ENCODE measurements at places on chromosomes 2 and 18.

DNA sequence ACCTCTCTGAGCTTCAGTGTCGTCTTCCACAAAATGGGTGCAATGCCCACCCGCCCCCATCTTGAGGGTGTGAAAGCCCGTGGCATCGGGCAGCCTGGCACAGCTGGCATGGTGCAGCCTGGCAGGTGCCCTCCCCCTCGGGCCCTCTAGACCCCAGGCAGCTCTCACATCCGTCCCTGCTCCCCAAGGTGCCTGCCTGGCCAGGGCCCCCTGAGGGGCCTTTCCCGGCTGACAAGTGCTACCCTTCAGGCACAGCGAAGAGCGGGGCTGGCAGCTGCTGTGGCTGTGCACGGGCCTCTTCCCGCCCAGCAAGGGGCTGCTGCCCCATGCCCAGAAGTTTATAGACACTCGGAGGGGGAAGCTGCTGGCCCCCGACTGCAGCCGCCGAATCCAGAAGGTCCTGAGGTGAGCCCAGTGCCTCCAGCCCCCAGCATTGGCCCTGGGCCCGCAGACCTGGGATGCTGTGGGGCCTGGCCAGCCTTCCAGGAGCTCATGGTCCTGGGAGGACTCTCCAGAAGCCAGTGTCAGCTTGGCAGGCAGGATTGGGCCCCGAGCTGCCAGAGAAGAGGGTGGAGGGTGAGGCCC is 13.9 kb upstream of the GPR17 start:
- DNase-seq, result no peak

GRCh38 chr2:235046589-235046988 is 94.8 kb downstream of the SH3BP4 start:
- DNase-seq, result no peak

DNA sequence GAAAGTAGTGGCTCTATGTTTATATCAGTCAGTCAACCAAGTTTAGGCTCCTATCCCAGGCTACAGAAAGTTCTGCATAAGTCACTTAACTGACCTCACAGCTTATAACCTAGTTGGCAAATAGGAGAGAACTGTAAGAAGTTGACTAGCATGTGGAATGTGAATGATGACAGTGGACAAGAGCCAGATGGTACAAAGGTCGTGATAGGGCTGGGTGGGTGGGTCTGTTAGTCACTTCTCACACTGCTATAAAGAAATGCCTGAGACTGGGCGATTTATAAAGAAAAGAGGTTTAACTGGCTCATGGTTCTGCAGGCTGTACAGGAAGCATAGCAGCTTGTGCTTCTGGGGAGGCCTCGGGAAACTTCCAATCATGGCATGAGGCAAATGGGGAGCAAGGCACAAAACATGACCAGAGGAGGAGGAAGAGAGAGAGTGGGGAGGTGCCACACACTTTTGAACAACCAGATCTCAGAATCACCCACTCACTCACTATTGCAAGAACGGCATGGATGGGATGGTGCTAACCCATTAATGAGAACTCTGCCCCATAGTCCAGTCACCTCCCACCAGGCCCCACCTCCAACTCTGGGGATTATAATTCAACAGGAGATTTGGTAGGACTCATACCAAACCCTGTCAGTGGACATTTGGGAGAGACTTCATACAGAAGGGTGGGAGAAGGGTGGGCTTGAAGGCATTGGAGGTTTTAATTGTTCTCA is 68.8 kb downstream of the LTBP1 start:
- no peak for DNase-seq

GRCh38 chr2:197145471-197146056 is 165.0 kb downstream of the ANKRD44 start:
- DNase-seq, result no peak

GRCh38 chr2:41510108-41510507 is 537.7 kb upstream of the PKDCC start:
- no peak for DNase-seq

DNA sequence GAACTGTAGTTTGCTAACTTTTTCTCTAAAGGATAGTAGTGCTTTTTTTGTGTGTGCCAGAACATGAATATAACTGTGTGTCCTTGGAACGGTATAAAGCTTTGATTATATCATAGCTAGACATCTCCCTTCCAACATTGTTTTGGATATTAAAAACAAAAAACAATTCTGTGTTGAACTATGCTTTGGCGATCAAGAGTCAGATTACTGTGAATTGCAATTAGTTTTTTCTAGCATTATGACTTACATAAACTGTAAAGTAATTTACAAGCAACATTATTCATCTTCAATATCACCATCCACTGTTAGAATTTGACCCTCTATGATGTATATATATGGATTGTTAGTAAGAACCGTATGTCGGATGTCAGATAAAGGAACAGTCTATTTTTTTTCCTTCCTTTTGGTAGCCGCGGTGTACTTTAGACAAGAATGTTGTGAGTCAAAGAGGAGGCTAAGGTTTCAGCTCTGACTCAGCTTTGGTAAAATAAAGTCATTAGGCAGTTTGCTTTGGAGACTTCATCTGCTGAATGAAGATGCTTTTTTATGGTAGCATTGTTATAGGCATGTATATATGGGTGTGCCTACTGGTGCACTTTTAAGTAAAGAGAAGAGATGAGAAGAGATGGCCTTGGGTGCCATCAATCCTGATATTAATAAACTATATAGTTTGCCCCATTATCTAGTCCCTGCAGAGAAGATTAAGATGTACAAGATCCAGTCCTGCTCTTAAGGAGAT is 76.4 kb downstream of the LTBP1 start:
- no peak for DNase-seq

DNA sequence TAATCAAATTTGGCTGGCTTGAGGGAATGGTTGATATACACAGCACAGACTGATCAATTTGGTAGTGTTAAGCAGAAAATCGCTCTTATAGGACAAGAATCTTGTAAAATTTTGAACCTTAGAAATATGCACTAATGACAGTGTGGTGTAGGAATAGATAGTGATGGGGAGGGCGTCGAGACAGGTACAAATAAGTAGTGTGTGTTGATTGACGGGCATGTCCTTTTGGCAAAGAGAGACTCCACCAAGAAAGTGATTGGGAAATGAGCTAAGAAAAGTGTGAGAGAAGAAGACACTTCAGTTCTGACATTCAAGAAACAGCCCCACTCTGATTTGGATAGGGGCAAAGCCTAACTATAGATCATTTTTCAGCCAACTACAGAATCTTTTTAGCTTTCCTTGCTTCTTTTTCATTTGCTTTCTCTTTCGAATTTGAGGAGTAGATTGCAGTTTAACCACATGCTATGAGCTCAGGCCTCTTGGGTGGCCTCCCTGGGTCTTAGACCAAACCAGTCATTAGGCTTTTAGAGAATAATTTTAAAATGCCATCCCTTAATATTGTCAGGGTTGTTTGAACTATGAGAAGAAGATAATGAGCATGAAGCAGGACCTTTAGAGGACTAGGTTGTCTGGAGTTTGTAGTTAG is 127.1 kb downstream of the CERS6 start:
- no peak for DNase-seq

DNA sequence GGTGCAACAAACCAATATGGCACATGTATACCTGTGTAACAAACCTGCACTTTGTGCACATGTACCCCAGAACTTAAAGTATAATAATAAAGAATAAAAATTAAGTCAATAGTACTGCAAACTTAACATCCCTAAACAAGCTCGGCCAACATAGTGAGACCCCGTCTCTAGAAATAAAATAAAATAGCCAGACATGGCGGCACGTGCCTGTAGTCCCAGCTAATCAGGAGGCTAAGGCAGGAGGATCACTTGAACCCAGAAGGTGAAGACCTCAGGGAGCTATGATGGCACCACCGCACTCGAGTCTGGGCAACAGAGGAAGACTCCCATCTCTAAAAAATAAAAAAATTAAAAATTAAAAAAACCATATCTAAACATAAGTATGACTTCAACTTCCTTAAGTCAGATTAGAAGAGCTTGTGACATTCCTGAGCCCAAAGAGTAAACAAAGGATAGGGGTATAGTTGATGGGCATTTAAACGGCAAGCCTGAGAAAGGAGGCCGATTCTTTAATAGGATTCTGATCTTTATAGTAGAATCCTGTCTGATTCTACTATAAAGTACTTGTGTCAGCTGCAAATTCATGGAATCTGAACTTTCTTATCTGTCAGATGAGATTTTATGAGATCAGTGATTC is 1.6 kb downstream of the FAM124B start:
- no peak for DNase-seq

- no peak for DNase-seq
These were observed 253.3 kb downstream of the EXOC6B start for GRCh38 chr2:72572501-72572900.

GRCh38 chr18:22567794-22568193 is 150.1 kb upstream of the CTAGE1 start:
- DNase-seq, result no peak

DNA sequence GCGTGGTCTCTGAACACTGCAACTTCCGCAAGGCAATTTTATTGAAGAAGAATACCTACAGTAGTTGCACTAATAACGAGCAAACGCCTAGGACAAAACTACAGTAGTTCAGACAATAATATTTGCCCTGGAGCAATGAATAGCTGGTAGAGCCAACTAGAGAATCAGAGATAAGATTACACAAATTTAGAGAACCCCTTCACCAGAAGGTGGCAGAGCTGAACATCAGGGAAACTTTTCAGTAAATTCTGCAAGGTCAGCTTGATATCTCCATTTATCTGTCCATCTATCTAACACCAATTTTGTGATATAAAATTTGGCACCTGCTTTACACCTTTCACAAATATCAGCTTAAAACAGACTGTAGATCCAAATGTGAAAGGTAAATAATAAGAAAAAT is 43.8 kb downstream of the CDH19 start:
- DNase-seq, result no peak

DNA sequence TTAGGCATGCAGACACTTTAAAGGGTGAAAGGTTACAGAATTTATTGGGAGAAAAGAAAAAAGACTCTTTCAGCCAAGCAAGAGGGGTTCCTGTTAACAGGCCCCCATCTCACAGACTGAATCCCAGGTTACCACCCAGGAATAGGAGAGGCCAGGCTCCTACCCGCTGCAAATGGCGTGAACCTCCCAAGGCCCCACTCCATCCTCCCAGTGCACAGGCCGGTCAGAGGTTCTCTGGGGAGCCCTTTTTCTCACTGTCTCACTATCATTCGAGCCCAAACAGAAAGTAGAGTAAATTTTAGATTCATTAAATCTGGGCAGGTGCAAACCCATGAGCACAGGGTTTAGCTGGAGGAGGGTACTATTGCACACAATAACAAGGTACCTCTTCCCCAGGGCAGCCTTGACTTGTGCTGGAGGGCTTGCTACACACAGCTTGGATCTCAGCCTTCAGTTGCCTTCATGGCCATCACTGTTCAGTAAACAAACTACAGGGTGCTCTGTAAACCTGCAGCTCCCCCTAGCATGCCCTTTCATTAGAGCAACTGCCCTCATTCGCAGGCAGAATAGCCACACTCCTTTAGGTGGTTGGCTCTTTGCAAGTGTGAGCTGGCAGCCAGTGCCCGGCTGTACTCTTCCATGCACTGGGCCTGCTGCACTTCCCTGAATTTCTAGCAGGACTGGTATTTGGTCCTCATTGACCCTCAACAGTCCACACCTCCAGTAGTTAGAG is 7.3 kb upstream of the PLEK start:
- no peak for DNase-seq

GRCh38 chr2:160224060-160224459 is 24.0 kb upstream of the ITGB6 start:
- DNase-seq, result no peak

DNA sequence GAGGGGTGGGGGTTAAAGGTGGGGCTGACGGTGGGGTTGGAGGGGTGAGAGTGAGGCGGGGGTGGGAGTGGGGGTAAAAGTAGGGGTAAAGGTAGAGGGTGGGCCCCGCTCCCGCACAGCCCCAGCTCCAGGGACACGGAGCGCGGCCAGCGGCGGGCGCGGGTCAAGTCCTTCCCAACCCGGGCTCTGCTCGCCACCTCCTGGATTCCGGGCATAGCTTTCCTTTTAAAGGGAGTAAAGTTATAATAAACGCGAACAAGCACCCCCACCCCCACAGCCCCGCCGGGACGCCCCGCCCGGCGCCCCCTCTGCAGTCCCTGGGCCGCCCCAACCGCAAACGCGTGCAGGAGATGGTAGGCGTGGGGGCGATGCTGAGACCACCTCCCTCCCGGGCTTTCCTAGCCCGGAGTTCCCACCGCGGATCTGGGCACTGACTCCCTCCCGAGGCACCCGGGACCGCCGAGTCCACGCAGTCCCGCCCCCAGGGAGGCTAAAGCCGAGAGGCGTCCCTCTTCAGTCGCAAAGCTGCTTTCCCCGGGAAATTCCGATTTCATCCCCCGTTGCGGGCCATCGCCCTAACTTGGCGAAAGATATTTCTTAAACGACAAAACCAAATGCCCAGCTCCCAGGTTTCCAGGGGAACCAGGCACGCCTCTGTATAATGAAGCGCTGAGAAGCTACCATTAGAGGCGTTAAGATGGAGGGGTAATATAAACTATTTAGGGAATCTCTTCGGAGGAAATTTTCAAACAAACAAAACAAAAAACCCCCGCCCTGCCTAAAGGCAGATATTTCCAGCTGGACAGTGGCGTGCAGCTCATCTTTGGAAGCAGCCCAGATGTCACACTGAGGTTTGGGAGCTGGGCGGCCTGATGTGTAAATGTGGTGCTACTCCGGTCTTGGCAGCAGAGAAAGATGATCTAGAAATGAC is at the start of gene LIMS2:
Gene LIMS2, minus strand, starts transcription at position 200 of the 931 bp plus-strand sequence. CDS start 506 bp downstream, outside the sequence.
- no peak for DNase-seq
